ENCODE measurements at places on chromosomes 2 and 18.

- no peak for DNase-seq
These were observed 159.2 kb upstream of the DTNA start for GRCh38 chr18:34550902-34551301.

- DNase-seq = no peak
These were observed 33.1 kb downstream of the EMILIN2 start for GRCh38 chr18:2879889-2880288.

- DNase-seq = no peak
These were observed 96.5 kb upstream of the HS6ST1 start for GRCh38 chr2:128414946-128415778.

- no peak for DNase-seq
These were observed 162.4 kb downstream of the CELF4 start for GRCh38 chr18:37403100-37403781.

- DNase-seq = no peak
These were observed 313.8 kb upstream of the MMADHC start for GRCh38 chr2:149901231-149901859.

GRCh38 chr18:13548966-13549879 is 177.1 kb downstream of the FAM210A start:
- DNase-seq = no peak

GRCh38 chr2:165277295-165277694 is 38.1 kb downstream of the SCN2A start:
- DNase-seq = no peak

DNA sequence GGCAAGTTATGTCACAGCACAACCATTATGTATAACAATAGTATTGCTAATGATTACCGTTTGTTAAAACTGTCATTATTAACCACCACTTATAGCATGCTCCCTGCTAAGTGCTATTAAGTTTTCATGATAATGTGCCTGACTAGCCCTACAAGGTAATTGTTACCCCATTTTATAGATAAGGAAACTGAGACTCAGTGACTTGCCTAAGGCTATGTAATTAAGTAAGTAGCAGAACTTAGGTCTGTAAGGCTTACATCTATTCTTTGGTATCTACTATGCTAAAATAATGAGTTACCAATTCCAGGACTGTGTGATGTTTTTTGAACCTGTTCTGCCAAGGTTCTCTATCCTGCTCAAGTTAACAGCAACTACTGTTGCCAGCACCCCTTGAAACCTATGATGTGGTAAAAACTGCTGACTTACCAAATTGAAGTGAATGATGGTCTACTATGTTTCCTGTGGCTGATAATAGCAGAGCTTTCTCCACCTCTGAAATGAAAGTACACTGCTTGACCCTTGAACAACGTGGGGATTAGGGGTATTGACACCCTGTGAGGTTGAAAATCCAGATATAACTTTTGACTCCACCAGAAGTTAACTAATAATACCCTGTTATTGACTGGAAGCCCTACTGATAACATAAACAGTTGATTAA is 18.2 kb downstream of the ACVR2A start:
- no peak for DNase-seq

GRCh38 chr18:70142001-70142400 is 63.5 kb downstream of the RTTN start:
- no peak for DNase-seq

DNA sequence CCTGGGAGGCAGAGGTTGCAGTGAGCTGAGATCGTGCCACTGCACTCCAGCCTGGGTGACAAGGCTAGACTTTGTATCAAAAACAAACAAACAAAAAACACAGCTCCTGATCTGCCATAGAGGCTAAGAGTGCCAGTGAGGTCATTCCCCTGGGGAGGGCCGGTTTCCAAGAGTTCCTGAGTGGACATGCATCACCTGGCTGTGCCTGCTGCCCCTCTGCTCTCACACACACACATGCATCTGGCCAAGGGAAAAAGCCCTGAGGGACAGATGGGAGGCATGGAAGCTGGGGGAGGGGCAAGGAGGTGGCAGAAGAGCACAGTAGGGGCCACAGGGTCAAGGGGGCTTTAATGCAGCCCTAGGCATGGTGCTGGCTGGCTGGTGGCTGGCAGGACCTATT is 60.4 kb downstream of the ZBTB7C start:
- no peak for DNase-seq

DNA sequence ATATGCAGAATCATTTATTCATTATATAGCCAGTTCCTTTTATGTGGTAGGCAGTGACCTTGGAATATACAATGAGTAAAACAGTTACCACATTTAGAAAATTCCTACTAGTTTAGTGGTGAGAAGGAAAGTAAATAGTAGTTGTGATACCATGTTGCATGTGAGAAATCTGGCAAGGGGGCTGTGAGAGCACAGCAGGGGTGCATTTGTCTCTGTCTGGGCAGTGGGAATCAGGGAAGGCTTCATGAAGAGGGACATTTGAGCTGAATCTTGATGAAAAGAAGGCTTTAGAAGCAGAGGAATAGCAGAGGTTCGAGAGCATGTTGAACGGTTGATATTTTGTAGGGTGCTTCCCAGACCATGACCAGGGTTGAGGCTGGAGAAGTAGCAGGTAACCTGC is 78.7 kb downstream of the RAB3GAP1 start:
- DNase-seq = no peak

DNA sequence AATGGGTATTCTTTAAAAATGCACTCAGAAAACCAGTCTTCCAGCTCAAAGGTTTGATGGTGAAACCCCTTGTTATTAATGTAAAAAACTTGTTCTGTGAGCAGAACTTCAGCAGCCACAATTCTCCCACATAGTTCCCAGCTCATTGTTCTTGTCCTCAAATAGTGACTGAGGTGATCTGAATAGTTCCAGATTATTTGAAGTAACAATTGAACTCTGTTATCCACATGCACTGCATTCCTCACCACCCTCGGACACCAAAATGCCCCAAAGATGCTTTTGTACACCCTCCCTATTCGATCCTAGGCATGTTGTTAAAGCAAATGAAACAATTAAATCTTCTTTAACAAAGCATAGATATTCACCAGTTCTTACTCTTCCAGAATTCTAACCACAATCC is 2186.8 kb upstream of the CELF4 start:
- DNase-seq = no peak

DNA sequence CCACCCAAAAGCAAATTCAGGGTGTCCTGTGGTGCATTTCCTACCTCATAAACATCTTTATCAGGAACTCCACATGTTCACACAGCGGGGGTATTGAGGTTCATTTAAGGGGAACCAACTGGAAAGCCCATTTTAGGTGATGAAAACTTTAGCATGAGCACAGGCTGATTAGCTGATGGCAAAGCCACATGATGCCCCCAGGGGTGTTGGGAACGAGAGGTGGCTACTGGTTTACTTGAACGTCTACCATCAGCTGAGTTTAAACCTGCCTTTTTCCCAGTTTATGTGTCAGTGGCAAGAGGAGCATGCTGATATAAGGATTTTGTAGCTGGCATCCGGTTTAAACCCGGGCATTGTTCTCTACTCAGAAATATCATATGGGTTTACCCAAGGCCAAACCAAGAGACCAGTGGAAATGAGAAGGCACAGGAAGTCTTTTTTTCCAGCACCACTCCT is 54.5 kb upstream of the UPP2 start:
- no peak for DNase-seq
